Stimulated activated CD8-positive, alpha-beta memory T cell treated with anti-CD3 and anti-CD28 coated beads, Interleukin-4, amount 100 ng/mL, for 1 hour (primary cell): ENCODE measurements at places on chromosomes 6 and 20.

- no peak for DNase-seq
Measured at GRCh38 chr20:45974896-45975565, 3.0 kb upstream of the ZNF335 start.

- no peak for DNase-seq
Measured at GRCh38 chr6:91042656-91043055, 455.8 kb upstream of the MAP3K7 start.

DNA sequence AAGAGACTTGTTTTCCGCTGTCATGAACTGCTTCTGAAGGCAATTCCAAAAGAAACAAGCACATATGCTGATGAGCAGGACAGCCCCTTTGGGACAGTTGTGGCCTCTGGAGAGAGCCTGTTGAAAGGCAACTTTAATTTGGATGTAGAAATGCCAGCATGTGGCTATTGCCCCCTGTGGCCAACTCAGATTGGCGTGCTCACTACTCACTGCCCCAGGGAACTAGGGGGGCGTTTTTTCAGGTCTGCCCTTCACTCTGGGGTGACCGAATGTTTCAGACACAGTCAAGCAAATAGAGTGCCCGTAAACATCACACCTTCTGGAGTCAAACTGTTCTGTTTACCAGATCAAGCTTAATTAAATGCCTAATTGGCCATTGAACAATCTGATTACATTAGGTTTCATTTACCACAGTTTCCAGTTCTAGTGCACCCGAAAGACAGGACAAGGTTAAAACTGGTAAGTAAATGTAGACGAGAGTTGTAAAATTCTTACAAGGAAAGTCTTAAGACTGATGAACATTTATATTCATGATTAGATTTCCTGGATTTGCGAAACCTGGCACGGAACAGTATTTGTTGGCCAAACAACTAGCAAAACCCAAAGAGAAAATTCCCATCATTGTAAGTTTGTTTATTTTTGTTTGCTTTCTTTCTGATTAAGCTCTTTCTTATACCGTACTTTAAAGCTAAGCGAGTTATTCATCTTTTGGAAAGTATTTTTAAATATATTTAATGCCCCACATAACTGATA lies 75.9 kb upstream of the SYNJ2 start:
- no peak for DNase-seq

DNA sequence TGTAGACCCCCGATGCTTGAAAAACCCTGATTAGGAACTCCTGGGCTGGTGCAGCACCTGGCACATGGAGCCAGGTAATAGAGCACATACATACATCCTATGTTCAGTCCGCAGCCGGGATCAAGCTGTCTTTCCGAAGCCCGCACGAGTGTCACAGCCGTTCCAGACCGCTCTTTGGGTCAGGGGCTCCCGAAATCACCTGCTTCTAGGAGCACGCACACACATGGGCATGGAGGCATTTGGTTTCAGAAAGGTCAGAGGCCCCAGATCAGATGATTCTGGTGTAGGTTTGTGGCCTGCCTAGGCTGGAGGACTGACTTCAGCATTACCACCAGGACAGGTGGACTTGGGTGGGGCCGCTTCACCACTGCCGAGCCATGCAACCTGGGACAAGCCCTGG lies 42.1 kb upstream of the STX16 start:
- DNase-seq: no peak

DNA sequence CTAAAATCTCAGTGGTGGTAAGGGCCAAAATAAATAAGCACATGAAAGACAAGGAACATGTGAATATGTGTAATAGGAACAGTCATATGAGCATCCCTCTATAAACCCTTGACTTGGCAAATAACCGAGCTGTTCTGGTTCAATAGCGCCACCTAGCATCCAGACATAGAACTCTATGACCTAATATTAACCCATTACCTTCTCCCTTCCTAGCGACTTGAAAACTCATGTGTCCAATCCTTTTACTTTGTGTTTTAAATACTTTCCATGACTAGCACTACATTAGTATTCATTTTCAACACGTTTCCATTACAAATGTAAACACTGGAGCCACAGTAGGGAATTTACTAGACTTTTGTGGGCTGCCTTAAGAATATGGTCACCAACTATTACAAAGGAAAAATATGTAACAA lies 279.7 kb downstream of the UST start:
- no peak for DNase-seq

GRCh38 chr6:9403736-9404135 lies 968.4 kb upstream of the SLC35B3 start:
- no peak for DNase-seq

DNA sequence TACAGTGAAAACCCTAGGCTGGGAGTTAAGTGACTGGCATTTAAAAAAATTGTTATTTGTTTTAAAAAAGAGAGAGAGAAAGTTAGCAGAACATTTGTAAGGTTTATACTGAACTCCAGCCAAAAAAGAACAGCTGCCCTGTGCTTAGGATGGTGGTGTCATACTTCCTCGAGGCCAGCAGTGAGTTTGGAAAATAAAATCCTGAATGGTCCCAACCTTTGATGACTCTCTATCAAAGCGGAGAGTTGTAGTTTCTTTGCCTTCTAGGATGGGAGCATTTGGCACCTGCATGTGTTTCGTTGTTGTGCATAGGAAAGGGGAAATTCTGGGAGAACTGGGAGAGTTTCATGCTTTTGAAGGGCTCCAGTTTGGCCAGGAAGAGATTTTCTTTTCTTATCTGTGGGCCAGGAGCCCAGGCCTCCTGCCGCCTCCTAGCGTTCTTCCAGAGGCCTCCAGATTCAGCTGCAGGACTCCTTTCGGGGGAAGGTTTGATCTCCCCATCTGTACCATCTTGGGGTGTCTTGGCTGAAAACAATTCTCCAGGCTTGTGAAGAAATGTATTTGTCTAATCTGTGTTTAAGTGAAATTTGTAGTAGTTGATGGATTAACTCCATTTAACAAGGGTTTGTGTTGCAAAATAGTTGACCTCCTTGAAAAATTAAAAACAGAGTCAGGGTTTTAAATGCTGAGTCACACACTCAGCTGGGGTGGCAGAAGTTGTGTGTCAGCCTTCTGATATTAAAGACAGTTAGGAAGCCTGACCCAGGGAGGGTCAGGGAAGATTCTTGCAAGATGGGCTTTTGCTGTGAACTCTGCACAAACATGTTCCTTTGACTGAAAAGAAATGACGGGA lies 63.4 kb downstream of the TXNDC5 start:
- no peak for DNase-seq

DNA sequence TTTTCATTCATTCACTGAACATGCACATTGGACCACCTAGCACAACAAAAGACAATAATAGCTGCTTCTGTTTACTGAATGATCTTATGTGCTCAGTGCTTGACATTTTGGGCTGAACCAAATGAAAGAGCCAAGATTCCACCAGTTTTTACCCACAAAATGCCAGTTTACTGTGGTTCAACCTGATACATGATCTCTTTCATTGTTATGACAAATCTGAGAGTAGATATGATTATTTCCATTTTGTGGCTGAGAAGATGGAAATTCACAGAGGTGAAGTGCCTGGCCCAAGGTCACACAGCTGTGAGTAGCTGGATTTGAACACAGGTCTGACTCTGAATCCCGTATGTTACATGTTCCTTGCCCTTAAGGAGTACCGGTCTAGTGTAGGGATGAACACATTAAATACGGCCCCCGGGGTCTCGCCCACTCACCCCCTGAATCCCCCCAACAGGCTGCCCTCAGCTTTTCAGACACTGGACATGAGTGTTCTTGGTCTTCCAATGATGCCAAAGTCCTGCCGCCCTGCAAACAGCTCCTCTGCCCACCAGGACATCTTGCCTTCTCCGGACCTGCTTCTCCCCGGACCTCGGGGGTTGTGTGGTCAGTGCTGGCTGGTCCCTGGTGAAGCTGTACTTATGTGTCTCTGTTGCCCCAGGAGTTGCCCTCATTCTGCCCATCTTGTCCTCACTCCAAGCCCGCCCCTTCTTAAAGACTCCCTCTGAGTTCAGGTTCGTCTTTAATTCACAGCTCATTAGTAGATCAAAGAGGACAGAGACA lies 58.6 kb upstream of the SLC32A1 start:
- no peak for DNase-seq

- no peak for DNase-seq
Measured at GRCh38 chr20:40744072-40744817, 55.2 kb upstream of the MAFB start.

GRCh38 chr20:8132484-8133309 lies 631 bp downstream of the PLCB1 start:
- DNase-seq: no peak

- no peak for DNase-seq
Measured at GRCh38 chr20:17439616-17440296, 91.4 kb downstream of the BFSP1 start.

GRCh38 chr20:62688855-62689460 lies 19.7 kb upstream of the NTSR1 start:
- DNase-seq: no peak

DNA sequence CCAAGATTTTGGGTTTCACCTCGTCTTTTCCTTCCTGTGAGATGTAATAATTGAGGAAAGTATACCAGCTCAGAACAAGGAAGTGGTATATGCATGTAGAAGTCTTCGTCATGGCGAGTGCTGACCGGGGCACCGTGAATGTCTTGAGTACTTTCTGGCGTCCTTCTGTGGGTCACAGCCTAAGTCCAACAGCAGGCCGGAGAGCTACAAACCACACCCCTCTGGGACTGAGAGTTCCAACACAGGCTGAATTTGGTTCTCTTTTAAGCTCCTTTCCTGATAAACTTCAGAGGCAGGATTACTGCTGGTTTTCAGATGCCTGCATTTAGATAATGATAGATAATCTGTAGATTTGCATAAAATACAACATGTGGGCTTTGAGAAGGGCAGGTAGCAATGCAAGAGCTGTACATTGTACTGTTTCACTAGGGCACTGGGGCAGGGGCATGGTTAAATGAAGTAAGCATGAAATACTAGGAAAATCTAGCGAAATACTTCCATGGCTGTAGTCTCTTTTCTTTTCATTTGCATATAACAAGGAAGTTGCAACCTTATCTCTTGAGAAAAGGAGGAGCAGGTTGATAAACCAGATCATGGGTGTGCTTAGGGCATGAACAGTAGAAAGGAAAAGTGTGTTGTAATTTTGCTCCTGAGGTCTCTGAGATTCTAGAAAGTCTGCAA lies at the start of gene ADTRP:
TSS of gene ADTRP (minus strand) at position 156 of the 681 bp plus-strand sequence. CDS start at position 112, 44 bp downstream.
- no peak for DNase-seq

- DNase-seq: no peak
Measured at GRCh38 chr6:14172562-14172961, 55.0 kb downstream of the CD83 start.

DNA sequence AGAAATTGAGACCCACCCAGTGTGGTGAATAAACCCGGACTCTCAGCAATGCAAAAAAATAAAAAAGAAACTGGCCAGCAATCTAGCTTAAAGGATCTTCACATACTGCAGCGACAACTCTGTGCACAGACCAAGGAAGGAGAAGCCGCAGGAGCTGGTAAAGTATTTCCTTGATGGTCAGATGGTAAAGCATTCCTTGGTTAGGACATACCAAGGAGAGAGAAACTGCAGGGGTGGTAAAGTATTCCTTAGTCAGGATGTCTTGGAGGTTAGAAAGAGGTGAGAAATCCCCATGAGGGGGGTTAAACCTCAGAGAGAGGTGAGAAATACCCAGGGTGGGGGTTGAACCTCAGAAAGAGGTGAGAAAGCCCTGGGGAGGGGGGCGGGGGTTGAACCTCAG lies 86.8 kb downstream of the PLG start:
- DNase-seq: no peak

- no peak for DNase-seq
Measured at GRCh38 chr6:111482188-111482958, 645 bp downstream of the REV3L start.

- DNase-seq: no peak
Measured at GRCh38 chr6:36550473-36551000, 3.3 kb upstream of the STK38 start.

GRCh38 chr20:17806739-17807441 lies 107.1 kb downstream of the BANF2 start:
- no peak for DNase-seq

DNA sequence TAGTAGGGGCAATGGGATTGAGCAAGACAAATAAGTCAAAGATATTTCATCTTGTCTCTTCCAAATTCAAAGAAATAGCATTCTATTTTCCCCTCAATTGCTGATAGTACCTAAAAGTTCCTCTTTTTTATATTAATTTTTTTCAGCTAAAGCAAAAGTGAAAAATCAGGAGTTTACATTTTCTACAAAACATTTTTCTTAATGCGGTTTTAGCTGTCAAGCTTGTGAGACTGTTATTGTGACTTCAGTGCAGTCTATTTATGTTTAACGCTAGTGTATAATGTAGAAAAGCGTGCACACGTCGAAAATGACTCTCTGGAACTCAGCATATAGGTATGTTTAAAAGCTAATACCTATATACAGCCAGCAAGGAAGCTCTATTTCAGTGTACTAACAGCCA lies 119.8 kb downstream of the BTBD3 start:
- DNase-seq: no peak

- no peak for DNase-seq
Measured at GRCh38 chr20:19291818-19292132, 79.3 kb downstream of the SLC24A3 start.

DNA sequence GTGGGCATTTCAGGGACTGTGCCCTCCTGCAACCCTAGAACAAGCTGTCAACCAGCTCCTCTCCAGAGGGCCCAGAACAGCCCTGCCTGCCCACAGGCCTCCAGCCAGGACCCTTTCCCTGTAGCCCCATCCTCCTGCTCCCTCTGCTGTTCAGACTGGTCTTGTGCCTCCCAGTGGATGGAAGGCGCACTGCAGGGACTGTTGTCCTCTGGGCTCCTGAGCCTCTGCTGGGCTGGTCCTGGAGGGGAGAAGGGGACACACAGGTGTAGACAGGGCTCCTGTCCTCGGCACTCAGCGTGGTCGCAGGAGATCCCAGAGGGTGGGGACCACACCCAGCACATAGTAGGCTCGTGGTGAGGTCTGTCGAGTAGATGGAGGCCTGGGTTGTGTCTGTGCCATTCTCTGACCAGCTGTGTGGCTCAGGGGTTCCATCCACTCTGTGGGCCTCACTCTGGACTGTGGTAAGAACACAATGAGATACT lies 11.5 kb downstream of the ITPR3 start:
- no peak for DNase-seq

DNA sequence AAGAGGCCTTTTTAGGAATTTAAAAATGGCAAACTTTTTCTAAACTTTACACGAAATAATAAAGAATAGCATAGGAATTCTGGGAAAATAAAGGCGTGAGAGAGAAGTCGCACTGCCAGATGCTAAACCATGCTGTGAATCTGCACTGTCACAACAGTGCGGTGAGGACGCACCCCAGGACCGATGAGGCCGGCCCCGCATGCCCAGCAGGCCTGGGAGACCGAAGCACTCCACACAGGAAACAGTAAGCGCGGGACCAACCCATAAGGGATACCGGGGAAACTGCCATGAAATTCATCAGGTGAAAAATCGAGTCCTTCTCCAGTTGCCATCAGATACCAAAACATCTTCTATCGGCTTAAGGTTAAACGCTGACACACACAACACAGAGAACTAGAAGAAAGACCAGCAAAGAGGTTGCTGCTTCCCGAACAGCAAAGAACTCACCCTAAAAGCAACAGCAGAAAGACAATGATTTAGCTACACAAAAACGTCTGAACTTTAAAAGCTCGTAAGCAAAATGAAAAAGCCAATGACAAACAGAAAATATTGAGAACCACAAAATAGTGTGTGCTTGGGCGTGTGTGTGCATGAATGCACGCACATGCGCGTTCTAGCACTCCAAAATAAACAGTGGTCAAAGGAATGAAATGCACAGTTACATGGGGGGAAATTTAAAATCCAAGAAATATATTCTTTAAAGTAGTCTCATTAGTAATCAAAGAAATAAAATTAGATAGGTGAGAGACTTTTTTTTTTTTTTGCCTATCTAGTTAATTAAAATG lies 15.4 kb downstream of the RAMACL start:
- DNase-seq: no peak

GRCh38 chr6:132959639-132960326 lies 145.4 kb downstream of the RPS12 start:
- DNase-seq: no peak
